ENCODE measurements at places on chromosomes 2 and 18. TPM values are rescaled to one million over a fixed set of nuclear protein-coding genes. Genes with fewer than 3 reads are reported as not detected.

TPO gene
- polyA plus RNA-seq: not detected

GKN1 gene
- 1.7 TPM for polyA plus RNA-seq

XIRP2 gene
- polyA plus RNA-seq: 0.16 TPM

USP14 gene
- polyA plus RNA-seq: 105 TPM

RAX gene
- not detected for polyA plus RNA-seq

UCN gene
- polyA plus RNA-seq: 0.42 TPM

ERBB4 gene
- 1.1 TPM for polyA plus RNA-seq

TNS1 gene
- polyA plus RNA-seq: 122 TPM

LRATD1 gene
- polyA plus RNA-seq: 2.1 TPM

GPR35 gene
- 5.7 TPM for polyA plus RNA-seq

RPRD1A gene
- 62.6 TPM for polyA plus RNA-seq

PDE11A gene
- polyA plus RNA-seq: 0.80 TPM

ST6GAL2 gene
- 0.03 TPM for polyA plus RNA-seq

ANO7 gene
- 1.7 TPM for polyA plus RNA-seq

KCNJ3 gene
- 0.30 TPM for polyA plus RNA-seq

REEP1 gene
- 4.9 TPM for polyA plus RNA-seq

ATOH8 gene
- 0.88 TPM for polyA plus RNA-seq

DNAJC5G gene
- polyA plus RNA-seq: 2.9 TPM

KATNAL2 gene
- polyA plus RNA-seq: 6.1 TPM

MDH1 gene
- polyA plus RNA-seq: 265 TPM

DSG1 gene
- not detected for polyA plus RNA-seq

COPS9 gene
- 301 TPM for polyA plus RNA-seq

Measured in adrenal gland (tissue), 19 donors.